Stimulated activated CD4-positive, alpha-beta T cell treated with anti-CD3 and anti-CD28 coated beads, TNF-alpha, amount 100 ng/mL, for 48 hours (primary cell): ENCODE measurements at places on chromosomes 6 and 20.

DNA sequence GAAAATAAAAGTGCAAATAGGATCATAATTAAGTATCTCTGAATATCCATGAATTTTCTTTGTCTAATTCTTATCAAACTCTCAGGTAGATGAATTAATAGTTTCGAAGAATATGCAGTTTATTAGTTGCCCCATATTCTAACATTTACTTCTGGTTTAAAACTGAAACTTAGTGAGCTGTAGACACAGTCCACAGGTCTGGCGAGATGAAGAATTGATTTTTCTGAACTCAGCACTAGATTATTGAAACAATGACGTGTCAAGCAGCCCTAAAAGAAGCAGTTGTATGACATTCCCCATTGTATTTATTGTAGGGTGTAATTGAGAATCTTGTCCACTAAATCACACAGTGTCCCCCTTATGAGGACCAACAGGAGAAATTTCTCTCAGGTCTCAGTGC lies 407.1 kb downstream of the GRIK2 start:
- DNase-seq, result no peak

GRCh38 chr6:99393366-99393697 lies 663 bp downstream of the COQ3 start:
- DNase-seq, result no peak

DNA sequence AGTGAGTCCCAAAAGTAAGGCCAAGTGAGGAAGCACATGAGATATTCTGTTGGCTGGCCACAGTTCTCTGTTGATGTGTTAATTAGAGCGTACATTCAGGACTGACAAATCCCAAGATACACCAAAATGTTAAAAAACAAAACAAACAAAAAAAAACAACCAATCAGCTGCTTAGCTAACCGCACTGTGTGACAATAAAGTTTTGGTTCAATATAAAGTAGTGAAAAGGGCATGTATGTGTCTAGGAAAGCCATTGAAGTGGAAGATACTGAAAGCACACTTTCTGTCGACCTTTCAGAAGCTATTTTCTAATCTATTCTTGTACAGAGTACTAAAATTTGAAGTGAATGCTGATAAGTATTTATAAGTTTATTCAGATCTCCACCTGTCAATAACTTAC lies 26.1 kb downstream of the NHLRC1 start:
- no peak for DNase-seq

GRCh38 chr6:89500611-89501010 lies 67.7 kb downstream of the ANKRD6 start:
- no peak for DNase-seq

DNA sequence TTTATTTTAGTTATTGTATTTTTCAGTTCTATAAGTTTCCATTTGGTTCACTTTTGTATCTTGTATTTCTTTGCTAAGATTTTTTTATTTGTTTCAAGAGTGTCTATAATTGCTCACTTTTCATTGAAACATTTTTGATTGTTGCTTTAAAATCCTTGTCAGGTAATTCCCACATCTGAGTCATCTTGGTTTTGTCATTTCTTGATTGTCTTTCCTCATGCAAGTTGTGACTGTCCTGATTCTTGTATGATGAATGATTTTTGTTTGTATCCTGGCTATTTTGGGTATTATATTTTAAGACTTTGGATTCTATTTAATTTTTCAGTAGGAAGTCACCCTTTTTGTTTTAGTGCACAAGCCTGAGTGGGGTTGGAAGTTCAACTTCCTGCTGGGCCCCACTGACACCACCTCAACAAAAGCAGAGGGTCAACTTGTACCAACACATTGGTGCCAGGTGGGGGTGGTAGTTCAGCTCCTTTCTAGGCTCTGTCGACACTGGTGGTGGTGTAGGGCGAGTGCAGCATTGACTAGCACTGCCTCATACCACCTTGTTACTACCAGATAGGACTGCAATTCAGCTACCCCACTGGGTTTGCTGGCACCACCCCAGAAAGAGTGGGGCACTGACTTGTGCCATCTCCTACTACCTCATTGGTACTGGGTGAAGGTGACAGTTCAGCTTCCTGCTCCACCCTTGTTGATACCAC lies 8.8 kb downstream of the RSPH3 start:
- DNase-seq, result no peak

DNA sequence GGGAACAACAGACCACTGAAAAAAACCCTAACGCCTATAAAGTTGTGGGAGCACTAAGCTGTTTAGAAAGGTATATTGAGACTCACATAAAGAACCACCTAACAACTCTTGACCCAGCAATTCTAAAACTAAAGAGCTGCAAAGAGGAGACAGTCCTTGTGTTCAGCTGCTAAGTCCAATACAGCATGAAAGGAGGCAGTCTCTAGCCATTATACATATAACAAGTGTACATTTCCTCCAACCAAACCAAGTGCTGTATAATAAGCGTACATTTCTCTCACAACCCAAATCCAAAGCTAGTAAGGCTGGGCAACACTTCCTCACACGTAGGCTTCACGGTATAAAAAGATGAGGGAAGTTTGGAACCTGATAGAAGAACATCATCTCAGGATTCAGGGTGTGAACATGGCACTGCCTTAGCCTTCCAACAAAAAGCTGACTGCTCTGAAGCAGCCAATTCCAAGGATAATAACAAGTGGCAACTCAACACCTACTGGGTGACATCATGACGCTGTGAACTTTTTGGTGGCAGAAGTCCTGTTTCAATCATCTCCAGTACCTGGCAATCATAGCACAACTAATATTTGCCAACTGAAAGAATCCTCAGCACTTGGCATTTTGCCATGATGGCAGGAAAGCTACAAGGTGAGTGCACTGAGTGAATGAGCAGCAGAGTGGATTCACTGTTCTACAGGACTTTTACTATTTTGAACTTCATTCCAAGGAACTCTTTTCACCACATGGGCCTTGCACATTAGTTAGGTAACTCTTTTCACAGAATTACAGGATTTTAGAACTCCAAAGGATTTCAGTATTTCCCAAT lies 16.6 kb downstream of the TBC1D20 start:
- no peak for DNase-seq

- no peak for DNase-seq
These were observed 20.5 kb downstream of the TTLL2 start for GRCh38 chr6:167345348-167345747.

DNA sequence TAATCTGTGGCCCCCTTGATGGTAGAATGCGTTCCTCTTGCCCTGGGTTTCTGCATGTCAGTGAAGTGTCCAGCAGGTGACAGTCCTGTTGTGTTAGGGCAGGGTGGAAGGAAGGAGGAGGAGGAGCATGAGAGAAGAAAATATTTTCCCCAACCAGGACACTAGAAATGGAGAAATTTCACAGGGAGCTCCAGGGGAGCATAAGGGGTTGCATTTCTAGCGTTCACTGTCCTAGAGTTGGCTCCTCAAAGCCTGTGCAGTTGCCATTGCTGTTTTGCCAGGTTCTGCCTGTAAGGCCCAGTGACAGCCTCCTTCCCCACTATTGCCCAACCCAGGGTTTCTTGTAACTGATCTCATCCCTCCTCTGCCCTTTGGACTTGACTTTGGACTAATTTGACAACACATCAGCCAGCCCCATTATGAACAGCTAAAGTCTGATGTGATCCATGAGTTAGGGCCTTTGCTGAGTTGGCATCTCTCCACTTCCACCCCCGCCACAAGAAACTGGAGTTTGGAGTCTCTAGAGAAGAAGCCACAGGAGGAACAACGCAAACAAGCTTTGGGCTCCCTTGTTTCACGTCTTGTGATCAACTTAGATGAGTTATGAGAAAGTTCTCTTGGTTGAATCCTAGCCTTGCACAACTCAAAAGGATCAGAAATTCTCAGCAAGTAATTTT lies 14.0 kb upstream of the FAM50B start:
- no peak for DNase-seq

DNA sequence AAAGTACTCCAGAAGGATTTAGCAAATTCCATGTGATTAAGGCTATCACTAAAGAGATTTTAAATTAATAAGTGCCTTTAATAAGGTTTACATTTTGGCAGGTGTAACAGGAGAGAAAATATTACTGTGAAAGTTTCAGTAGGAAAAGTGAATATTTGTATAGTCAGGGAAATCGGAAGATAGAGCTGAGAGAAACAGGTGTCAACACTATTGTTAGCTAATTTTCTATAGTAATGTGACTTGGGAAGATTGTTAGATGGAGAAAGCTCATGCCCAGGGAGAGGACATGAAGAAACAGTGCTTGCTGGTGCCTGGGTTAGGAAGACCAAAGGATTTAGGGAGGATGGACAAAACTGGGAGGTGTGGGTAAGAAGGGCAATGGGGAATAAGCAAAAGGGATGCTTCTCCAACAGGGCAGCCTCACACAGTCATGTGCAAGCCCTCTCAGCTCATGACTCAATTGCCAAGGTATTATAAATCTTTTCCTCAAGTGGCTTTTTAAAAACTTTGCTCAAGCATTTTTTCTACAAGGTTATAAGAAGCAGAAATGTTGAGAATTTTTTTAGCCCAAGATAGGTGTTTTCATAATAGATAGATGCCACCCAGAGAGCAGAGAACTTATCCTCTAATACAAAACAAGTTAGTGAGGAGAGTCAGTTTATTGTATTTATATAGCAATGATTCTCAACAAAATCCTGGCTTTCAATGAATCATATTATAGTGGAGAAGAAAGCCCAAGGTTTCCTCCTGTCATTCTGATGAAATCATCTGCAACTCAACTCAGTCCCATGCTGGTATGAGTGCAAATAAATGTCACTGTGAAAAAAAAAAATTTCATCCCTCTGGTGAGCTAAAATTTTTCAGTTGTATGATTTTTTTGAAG lies 325.2 kb upstream of the NT5E start:
- DNase-seq, result no peak

DNA sequence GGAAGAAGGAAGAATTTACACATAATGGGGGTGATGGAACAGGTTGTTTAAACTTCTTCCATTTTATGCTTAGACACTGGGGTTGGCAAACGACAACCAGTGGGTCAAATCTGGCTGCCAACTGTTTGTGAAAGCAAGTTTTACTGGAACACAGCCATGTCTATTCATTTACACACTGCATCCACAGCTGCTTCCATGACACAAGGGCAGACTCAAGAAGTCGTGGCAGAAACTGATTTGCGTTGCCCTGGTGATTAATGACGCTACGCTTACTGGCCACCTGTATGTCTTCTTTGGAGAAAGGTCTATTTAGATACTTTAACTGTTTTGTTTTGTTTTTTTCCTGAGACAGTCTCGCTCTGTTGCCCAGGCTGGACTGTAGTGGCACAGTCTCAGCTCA lies 19.0 kb downstream of the CTCFL start:
- no peak for DNase-seq

- DNase-seq, result no peak
These were observed 1.8 kb downstream of the NANP start for GRCh38 chr20:25622049-25622448.

- DNase-seq, result no peak
These were observed 31.1 kb upstream of the STX16 start for GRCh38 chr20:58619864-58620431.

GRCh38 chr6:149651056-149651455 lies 2.5 kb upstream of the KATNA1 start:
- no peak for DNase-seq

DNA sequence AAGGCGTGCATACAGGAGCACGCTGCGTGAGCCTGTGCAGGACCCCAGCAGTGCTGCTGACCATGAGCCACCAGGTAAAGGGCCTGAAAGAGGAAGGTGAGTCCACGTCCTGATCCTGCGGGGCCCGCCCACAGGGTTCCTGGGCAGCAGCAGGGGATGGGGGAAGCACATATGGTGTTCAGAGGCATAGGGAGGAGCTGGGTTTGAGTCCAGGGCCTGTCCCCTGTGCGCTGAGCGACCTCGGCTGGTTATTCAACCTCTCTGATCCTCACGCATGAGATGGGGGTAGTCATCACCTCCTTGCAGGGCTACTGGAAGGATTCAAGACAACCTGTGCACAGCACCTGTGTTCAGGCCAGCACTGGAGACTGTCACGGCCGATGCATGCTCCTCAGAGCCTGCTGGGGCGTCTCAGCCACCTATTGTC lies at the start of gene TMC2:
Gene TMC2 (plus strand): TSS at position 14 of the 427 bp plus-strand sequence. CDS start 49 bp downstream, at position 63.
- DNase-seq, result no peak

DNA sequence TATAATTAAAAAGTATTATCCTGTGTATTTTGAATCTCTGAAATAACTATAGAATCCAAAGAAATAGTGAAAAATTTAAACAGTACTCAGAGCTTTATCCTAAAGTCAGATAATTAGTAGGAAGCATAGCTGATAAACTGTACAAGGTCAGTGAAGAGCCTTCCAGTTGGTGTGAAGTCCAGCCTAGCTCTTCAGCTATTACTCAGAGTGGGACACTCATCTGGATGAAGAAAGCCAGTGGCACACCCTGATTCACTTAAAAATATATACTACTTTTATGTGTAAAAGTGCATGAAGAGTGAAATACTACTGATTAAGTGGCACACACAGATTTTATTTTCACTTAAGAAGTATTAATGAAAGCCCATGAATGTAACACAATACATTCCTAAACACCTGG lies 3.1 kb downstream of the IFNGR1 start:
- DNase-seq, result no peak

GRCh38 chr20:38134427-38135270 lies 30.4 kb downstream of the TGM2 start:
- DNase-seq, result no peak

DNA sequence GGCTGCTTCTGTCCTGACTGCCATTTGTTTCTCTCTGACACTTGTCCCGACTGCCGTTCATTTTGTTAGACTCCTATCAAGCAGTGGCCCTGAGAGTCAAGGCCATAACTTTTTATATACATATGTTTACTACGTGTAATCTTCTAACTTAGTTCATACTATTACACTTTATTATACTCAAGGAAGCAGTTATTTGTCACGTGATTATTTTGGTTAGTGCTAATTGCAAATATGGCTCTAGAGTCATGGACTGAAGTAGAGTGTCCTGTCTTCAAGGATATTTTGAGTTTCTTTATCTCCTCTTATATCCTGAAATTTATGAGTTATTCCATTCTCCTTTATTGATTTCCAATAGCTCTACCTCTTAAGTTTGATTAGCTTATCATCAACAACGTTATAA lies 294.2 kb upstream of the RNF217 start:
- DNase-seq, result no peak

GRCh38 chr20:35012227-35013069 lies 56.8 kb downstream of the MYH7B start:
- DNase-seq, result no peak

- no peak for DNase-seq
These were observed 123.4 kb downstream of the TASP1 start for GRCh38 chr20:13515291-13515690.

- DNase-seq, result no peak
These were observed 1.1 kb downstream of the ATP6V1G2 start for GRCh38 chr6:31545291-31545690.
